ENCODE measurements at places on chromosomes 3 and 15.

DNA sequence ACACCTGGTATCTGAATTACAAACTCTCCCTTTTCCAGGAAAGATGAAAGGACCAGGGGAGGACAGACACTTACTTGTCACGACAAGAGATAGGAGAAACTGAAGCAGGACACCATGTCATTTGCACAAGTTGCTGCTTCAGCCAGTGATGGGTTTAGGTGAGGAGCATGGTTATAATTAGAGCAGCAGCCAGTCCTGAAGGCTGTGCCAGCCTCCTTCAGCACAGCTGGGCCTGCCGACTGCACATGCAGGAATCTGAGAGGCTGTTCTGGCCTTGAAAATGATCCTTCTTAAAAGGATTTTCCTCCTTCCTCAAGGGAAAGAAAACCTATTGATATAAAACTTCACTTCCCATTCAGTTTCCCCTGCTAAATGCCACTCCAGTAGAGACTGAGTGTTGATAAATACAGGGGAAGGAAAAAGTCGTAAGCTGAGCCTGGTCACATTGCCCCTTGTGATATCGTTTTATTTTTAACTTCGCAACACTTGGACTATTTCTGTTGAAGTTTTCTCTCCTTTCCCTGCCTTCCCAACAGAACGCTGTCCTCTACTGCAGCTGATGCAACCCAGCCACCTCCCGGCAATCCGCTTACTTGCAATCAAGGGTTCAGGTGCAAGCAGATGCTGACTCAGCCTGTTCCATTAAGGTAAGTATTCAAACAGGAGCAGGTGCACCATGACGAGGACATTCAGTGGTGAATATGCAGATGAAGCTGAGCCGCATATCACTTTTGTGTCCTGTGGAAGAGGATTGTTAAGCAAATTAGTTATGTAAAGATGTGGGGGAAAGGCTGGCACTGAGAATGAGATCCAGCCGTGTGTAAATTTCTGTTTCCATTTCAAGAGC, at the start of gene FBXO40:
Gene FBXO40, plus strand, starts transcription at position 524 of the 847 bp plus-strand sequence. CDS start 27,197 bp downstream, outside the sequence.
- no peak for DNase-seq

- DNase-seq: no peak
These were observed 102.5 kb downstream of the EPHB1 start for GRCh38 chr3:134897391-134898141.

DNA sequence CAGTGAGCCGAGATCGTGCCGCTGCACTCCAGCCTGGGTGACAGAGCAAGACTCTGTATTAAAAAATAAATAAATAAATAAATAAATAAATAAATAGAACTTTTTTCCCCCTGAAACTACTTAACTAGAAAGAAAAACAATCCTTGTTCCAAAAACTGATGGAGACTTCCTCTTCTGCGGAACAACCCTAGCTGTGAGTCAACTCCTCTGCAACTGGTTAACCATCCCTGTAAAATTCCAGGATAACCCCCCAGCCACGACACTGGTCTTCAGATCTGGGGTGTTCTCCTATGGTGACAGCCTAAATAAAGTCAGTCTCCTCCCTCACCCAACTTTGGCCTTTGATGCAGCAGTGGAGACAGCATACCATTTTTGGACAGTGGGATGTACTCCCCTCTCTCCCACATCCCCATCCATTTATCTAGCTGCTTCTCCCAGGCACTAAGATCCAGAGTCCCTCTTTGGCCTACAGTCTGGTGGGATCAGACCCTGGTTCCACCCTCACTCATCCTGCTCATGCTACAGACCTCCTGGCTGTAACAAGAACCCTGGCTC, 352.6 kb downstream of the OCA2 start:
- DNase-seq: no peak

- no peak for DNase-seq
These were observed 255.4 kb upstream of the ARPP21 start for GRCh38 chr3:35383719-35384555.

- DNase-seq: no peak
These were observed 45.5 kb upstream of the CGNL1 start for GRCh38 chr15:57330619-57331340.

DNA sequence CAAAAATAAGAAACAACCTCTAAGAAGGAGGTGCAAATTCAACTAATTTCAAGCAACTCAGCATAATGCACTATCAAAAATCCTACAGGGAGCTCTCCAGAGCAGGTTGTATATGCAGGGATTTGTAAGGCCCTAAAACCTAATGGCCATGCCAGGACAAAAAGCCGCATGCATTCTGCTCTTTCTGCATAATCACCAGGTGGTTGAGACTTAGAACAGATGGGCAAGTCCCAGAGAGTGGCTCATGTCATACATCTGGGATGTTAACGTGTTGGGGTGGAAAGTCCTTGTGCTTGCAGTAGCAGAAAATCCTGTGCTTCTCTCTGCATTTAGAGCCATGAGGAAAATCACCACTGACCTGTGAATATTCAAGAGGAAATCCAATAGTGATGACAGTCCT, 1002.9 kb downstream of the AGBL1 start:
- DNase-seq: no peak

- DNase-seq: no peak
These were observed 28.9 kb downstream of the FSTL1 start for GRCh38 chr3:120421926-120422325.

GRCh38 chr3:187954516-187954872, 199.5 kb upstream of the LPP start:
- DNase-seq: no peak

GRCh38 chr3:175713268-175713667, 854.1 kb downstream of the NAALADL2 start:
- no peak for DNase-seq
